ENCODE measurements at places on chromosomes 12 and 14.

DNA sequence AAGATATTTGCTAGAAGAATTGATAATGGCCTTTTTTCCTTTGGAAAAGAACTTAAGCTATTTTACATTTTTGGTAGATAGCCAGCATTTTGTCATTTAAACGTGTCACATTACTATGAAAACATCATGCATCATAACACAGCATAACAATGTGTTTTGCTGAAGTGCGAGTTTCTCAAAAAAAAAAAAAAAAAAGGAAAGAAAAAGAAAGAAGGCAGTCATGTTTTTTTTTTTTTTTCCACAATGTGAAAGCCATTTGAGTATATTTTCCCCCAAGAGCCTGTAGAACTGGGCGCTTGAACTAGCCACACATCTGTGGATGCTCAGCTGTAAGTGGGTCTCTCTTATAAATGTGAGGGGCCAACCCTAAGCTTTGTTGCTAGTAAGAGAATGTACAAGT, 300.1 kb downstream of the AKAP6 start:
- no peak for DNase-seq

DNA sequence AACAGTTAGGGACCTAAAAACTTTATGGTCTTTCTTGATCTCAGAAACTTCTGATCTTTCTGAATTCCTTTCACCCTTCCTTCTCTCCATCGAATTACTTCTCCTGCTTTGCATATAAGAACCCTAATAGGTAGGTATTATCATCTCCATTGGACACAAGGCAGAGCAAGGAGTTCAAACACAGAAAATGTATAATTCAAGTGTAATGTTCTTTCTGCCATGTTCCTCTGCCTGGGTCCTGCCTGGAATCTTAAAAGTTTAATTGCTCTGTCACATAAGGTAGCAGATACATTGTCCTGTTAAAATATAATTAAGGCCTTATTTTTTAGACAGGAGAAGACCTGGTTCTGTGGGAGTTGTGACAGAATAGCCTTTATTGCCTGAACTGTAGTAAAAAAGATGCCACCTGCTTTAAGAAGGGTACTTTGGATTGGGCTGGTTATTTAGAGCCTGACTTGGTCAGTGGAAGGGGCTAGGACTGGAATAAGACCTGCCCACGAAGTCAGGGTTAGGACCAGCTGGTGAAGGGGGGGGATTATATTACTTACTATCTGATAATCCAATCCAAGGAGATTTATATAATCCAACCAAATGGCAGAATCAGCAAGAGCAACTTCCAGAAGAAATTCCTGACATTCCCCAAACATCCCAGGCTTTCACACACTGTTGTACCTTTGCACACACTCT, 10.4 kb downstream of the G2E3 start:
- no peak for DNase-seq

DNA sequence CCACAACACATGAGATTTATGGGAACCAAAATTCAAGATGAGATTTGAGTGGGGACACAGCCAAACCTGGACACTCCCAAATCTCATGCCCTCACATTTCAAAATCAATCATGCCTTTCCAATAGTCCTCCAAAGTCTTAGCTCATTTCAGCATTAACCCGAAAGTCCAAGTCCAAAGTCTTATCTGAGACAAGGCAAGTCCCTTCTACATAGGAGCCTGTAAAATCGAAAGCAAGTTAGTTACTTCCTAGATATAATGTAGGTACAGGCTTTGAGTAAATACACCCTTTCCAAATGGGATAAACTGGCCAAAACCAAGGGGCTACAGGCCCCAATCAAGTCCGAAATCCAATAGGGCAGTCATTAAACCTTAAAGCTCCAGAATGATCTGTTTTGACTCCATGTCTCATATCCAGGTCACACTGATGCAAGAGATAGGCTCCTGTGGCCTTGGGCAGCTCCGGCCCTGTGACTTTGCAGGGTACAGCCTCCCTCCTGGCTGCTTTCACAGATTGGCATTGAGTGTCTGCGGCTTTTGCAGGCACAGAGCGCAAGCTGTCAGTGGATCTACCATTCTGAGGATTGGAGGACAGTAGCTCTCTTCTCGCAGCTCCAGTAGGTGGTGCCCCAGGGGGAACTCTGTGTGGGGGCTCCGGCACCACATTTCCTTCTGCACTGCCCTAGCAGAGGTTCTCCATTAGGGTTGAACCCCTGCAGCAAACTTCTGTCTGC, 60.1 kb downstream of the LRIG3 start:
- DNase-seq, result no peak

DNA sequence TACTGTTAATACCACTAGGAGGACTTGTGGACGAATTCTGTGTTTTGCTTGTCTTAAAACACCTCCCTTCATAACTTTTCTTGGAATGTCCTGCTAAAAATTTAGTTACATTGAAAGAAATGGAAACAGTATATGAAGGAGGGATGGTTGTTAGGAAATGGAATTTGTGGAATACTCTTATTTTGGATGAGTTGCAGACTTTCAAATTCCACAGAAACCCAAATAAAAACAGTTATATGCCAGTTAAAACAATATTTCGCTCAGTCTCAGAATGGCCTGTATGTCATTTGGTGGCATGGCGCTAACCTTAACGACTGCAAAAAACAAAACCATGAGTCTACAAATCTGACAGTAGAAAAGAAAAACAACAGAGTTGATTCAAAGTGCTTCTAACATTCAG, 12.2 kb upstream of the ARHGAP5 start:
- DNase-seq, result no peak

Data from suppressor macrophage treated with lipopolysaccharide for 4 hours (primary cell).